H1 (cell line): ENCODE measurements at places on chromosomes 4 and X.

DNA sequence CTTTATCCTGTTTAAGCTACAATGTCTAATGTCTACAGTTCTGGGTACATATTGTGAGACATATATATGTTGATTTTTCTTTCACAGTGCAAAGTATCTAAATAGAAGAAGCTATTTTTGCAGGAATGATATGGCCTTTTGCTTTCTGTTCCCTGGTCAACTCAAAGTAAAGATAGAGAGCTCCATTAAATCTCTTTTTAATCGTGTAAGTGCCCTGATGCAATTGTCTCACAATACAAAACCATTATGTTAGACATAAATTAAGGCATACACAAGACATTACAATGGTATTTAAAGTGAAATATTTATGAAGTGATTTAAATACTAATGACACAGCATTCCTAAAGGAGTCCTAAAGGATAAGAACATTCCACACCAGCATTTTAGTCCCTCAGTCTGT, 1559.7 kb upstream of the AGA start:
- no peak for DNase-seq

- DNase-seq: peak; percentile 27
These were observed 15.0 kb downstream of the BRCC3 start for GRCh38 chrX:155086202-155086840.

DNA sequence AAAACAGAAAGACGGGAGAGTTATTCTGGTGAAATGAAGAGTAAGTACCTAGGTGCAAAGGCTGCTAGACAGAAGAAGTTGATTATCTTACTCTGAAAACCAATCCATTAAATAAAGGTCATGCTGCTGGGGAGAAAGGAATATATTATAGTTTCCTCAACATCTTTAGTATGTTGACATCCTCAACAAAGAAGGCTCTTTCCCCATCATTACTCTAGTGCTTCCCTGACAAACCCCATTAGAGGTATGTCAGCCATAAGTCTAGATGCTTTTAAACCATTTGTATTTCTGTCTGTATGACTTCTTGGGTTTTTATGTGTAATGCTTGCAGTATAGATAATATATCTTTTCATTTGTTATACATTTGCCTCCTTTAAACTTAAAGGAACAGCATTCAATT, 75.9 kb downstream of the ADGRL3 start:
- DNase-seq: no peak

DNA sequence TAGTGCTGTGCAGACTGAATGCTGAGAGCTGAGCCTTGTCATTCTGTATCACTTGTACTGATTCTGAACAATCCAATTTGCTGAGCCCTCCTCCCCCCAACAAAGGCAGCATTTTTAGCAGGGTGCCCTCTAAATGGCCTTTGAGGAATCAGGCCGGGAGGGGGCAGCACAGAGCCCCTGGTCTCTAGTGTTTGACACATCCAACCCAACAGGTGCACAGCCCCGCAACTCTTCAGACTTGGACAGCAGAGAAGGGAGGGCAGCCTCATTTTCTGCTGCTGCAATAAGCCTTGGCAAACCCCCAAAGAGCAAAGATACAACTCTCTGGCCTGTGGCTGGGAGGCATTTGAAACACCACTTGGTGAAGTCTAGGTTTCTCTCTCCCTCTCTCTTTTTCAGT, 3.4 kb downstream of the ATP1B4 start:
- DNase-seq: peak; percentile 81

GRCh38 chrX:103495786-103496185, 23.5 kb downstream of the RAB40A start:
- DNase-seq: no peak

DNA sequence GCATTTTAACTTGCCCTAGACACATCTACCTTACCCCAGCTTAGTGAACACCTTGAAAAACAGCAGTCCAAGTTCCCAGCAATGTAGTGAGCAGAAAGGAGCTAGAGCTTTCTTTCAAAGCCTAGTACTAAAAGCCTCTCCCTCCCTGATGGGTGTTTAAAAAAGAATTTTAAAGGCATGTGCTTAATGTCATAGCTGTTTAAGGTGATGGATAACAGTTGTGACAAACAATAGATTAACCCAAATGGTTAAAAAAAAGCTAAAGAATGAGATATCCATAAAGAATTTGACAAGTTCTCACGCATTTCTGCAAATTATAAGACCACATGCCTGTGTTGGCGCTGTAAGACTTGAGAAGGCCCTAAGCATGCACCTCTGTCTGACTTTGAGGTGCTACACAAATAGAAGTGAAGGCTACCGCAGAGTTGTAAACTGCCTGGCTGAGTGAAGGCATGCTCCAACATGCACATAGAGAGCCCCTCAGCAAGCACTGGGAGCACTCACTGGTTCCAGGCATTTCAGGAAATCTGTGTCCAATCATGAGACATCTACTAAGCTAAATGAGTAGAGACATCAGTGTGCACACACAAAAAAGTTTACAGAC, 94.0 kb downstream of the PHF8 start:
- DNase-seq: no peak

GRCh38 chrX:12798601-12799000, 7.4 kb downstream of the PRPS2 start:
- no peak for DNase-seq

DNA sequence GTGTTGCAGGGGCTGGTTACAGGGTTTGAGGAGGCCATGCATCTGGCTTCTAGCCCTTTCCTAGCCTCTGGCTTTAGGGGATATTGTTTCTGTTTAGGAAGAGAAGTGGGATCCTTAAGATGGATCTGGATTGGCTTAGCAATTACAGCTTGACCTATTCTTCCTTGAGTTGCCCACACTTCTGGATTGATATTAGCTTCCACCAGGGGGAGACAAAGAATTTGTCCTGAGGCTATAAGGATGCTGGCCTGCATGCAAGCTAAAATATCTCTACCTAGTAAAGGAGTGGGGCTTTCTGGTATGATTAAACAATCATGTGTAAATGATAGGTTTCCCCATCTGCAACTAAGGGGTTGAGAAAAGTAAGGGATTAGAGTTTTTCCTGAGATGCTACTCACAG, 117.2 kb downstream of the TEX13C start:
- no peak for DNase-seq

DNA sequence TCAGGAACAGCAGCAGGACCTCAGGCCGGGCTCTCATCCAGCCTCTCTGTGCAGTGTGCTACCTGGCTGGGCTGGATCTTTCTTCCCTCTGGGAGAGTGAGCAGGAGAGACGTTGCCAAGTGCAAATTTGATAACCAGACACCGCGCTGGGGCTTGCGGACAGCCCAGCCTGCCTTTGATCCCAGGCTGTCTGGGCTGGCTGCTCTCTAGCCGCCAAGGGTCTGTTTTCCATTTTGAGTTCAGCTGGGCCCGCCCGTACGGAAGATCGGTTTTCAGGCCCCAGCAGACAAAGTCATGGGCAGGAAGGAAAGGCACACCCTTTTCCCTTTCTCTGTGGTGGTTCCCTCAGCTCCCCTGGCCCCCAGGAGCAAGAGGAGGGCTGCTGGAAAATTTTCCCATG, 90.2 kb downstream of the CPZ start:
- no peak for DNase-seq

DNA sequence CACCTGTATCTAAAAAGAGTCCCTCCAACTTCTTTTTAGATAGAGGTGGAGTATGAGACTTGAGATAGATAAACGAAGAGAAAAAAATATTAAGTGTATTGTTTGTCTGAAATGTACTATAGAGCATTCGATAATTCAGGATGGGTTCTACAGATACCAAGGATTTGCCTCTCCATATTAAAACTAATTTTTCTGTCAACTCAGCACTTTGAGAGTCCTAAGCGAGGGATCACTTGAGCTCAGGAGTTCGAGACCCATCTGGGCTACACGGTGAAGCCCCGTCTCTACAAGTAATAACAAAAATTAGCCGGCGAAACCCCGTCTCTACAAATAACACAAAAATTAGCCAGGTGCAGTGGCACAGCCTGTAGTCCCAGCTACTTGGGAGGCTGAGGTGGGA, 1.5 kb downstream of the DNAAF6 start:
- no peak for DNase-seq

DNA sequence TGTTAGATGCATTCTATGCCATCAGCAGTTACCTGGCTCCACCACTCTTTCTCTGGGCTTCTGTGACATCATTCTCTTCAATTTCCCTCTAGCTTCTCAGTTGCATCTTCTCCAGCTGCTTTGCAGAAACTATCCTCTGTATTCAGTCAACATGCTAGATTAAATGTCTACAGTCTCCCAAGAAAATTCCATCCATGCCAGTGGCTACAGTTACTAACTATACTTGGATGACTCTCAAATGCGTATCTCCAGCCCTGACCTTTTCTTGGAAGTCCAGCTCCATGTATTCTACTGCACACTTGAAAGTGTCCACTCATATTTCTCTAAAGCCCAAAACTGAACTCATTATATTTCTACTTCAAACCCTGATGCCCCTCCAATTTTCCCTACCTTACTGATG, 232.3 kb upstream of the TENM3 start:
- no peak for DNase-seq

GRCh38 chr4:93178279-93178678, 650.3 kb upstream of the ATOH1 start:
- no peak for DNase-seq

GRCh38 chr4:82380344-82380743, 6.6 kb upstream of the HNRNPD start:
- DNase-seq: no peak

GRCh38 chr4:24235618-24236017, 345.8 kb upstream of the PPARGC1A start:
- DNase-seq: no peak

- DNase-seq: no peak
These were observed 65.3 kb upstream of the MYOZ2 start for GRCh38 chr4:119070301-119070700.
